ENCODE measurements at places on chromosomes 1 and 21. TPM values are rescaled to one million over a fixed set of nuclear protein-coding genes. Genes with fewer than 3 reads are reported as not detected.

GRCh38 chr1:234221601-234222000, 151.7 kb upstream of the COA6 start:
- no peak overlapping the region for H3K27ac ChIP-seq
- H3K4me1 ChIP-seq: peaks cover 14% of the 10 kb centered on the region
- no peaks in the 10 kb centered on the region for H3K27me3 ChIP-seq
- no peak for DNase-seq

Gene FCGR1A
- total RNA-seq: not detected

Gene CADM3
- not detected for total RNA-seq

GRCh38 chr1:210446479-210446878, 117.8 kb downstream of the HHAT start:
- H3K4me1 ChIP-seq: peaks cover 6% of the 10 kb centered on the region
- H3K27ac ChIP-seq: no peak overlapping the region
- peak; percentile 92 for DNase-seq
- no peak overlapping the region for H3K4me3 ChIP-seq
- H3K27me3 ChIP-seq: no peaks in the 10 kb centered on the region

DNA sequence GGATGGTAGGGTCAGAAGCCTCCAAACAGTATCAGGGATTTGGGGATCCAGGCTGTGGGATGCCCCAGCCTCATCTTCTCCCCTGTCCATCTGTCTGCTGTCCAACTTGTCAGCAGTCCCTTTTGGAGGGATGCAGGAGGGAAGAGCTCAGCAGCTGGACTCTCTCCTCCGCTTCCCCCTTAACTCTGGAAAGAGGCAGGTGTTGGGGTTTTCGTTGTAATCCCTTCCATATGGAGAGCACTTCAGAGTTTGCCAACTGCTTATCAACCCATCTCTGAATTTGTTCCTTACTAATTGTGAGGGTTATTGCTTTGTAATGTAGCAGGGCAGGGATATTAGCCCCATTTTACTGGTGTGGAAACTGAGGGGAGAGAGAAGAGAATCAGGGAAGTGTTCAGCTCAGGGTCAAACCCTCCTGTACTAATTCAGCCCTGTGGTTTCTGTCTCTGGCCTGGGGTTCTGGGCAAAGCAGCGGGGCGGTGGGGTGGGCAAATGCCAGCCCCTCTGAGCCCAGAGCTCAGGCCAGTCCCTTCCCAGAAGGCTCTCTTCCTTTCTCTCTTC, 3.2 kb downstream of the CITED4 start:
- H3K4me3 ChIP-seq: no peak overlapping the region
- no peak for DNase-seq
- no peaks in the 10 kb centered on the region for H3K36me3 ChIP-seq
